Activated CD4-positive, alpha-beta T cell treated with anti-CD3 and anti-CD28 coated beads, Interleukin-2, amount 50 U/mL, for 24 hours (primary cell): ENCODE measurements at places on chromosomes 11 and 22.

GRCh38 chr11:46588915-46589314 is 4.9 kb downstream of the AMBRA1 start:
- no peak for DNase-seq

GRCh38 chr11:65412271-65413076 is 10.1 kb upstream of the NEAT1 start:
- no peak for DNase-seq

DNA sequence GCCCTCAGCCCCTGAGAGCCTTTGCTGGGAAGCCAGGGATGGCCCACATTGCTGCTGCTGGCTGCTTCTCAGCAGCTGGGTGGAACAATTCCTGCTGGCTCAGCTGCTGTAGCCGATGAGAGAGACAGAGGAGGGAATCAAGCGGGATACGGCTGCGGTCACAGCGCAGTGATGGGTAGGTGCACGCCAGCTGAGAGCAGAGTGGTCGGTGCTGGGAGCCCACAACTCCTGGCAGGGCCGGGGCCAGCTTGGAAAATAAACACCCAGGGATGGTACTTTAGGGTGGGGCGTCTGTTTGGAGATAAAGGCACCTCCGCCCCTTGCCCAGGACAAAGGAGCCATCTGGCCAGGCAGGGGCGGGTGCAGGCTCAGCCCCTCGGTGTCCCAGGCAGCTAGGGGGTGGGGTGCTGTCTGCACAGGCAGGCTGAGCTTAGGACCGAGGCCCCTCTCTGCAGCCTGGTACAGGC is 480.5 kb downstream of the MIAT start:
- no peak for DNase-seq

GRCh38 chr11:119933584-119933983 is 204.3 kb downstream of the TRIM29 start:
- no peak for DNase-seq

DNA sequence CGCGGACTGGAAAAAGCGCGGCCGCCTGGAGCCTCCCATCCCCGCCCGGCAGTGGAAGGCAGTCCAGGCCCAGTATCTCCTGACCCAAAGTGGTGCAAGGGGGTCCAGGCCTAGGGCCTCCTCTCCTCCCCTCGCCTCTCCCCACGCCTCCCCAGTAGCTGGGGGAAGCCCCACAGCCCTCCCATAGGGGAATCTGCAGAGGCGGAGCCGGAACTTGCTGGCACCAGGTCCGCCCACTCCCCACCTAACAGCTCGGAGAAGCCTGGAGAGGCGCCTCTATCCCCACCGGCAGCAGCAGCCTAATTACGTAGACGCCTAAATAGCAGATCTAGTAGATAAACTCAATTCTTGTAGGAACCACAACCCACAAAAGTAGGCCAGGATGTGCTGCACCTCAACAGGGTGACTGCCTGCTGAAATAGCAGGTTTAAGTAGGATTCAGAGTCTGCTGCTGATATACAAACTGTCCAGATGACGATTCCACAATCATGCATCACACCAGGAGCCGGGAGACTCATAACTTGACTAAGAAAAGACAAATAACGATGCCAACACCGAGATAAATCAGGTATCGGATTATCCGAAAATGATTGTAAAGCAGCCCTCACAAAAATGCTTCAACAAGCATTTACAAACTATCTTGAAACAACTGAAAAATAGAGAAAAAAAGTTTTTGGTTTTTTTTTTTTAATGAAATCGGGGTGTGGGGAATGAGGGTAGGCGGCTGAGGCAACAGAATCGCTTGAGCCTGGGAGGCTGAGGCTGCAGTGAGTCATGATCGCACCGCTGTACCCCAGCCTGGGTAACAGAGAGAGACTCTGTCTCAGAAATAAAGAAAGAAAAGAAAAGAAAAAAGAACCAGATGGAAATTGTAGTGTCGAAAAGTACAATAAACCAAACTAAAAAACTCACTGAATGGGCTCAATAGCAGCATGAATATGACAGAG is 11.4 kb upstream of the BRD1 start:
- DNase-seq: peak; percentile 55

DNA sequence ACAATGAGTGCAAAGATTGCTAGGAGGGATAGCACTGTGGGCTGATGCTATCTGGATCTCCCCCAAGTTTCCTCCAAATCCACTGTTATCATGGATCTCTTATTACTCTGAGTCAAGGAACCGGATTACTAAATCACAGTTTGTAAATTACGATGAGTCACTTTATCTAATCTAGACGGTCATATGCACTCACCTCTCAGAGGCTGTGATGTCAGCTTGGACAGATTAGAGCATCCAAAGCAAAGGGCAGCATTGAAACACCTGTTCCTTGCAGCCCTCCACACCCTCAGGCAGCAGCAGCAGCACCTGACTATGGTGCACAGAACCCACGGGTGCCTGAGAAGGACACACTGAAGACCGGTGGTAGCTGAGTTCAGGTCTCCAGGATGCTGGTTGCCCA is 14.0 kb upstream of the POU2AF1 start:
- no peak for DNase-seq

GRCh38 chr11:103877221-103877620 is 159.2 kb upstream of the DDI1 start:
- no peak for DNase-seq

DNA sequence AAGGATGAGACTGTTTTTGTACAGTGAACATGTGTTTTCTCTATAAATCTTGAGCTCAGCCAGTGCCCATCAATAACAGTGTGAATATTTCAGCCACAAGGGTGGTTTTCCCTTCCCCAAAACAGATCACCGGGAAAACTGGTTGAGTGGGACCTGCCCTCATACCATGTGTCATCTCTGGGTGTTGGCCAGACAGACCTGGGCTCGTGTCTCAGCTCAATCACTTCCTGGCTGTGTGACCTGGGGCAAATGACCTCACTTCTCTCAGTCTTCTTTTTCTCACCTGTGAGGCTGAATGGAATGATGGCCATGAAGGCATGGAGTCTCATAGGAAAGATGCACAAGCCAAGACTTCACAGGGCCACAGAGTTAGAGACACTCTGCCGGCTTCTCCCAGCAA is 74.7 kb downstream of the COMMD9 start:
- no peak for DNase-seq

DNA sequence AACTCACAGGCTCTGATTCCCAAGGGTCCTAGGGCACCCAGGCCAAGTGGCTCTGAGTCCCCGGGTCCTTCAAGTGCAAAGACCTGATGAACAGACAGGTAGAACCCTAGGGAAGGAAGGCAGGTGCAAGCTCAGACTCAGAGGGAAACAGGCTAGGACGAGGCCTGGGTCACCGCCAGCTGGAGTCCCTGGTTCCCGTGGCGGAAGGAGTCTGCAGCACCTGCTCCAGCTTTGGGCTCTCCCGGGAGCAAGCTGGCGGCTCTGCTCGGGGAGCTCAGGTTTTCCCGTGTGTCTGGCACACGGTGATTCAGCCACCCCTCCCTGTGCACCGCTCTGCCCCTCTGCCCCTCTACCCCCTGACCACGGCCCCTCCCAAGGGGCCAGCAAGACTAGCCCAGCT is 59.8 kb downstream of the WNT7B start:
- no peak for DNase-seq

GRCh38 chr11:11786234-11786633 is 55.5 kb upstream of the USP47 start:
- no peak for DNase-seq

DNA sequence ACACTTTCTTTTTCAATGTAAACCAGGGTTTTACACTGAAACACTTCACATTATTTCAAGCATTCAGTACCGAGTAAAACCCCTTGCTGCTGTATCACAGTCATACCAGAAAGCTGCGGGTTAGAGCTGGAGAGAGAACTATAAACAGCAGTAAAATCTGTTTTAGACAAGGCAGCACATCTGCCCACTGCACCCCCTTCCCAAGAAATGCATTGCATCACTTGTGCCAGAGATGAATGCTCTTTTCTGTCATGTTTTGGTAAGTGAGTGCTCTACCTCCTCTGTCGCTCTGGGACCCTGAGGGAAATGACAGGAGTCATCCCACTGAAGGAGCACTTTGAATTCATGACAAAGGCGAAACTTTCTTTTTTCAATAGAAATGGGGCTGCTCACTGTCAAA is 107.2 kb downstream of the MAML2 start:
- DNase-seq: peak; percentile 54

GRCh38 chr11:7536100-7536499 is 22.3 kb downstream of the PPFIBP2 start:
- DNase-seq: no peak

DNA sequence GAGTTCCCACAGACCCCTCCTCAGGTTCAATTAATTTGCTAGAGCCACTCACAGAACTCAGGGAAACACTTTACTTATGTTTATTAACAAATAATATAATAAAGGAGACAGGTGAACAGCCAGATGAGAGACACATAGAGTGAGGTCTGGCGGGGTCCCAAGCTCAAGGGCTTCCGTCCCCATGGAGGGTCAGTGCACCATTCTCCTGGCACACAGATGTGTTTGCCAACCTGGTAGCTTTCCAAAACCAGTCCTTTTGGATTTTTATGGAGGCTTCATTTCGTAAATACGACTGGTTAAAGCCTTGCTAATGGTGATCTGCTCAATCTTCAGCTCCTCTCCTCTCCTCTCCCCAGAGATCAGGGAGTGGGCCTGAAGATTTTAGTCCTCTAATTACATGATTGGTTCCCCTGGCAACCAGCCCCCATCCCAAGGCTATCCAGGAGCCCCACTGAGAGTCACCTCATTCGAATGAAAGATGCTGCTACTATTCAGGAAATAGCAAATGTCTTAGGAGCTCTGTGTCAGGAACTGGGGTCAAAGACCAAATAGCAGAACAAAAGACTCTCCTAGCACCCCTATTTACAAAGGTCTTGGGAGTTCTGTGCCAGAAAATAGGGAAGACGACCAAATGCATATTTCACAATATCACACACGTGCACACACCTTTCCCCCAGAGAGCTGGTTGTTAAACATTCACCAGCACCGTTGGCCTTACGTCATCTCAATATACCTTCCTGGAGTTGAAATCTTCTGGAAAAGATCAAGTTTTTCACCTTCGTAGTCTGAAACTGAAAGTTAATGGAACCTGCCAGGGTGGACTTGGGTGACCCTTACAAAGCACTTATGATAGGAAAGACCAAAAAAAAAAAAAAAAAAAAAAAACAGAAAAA is 23.8 kb upstream of the CAPRIN1 start:
- DNase-seq: no peak

- DNase-seq: no peak
Observed at GRCh38 chr11:1778141-1778911, 14.6 kb upstream of the CTSD start.

DNA sequence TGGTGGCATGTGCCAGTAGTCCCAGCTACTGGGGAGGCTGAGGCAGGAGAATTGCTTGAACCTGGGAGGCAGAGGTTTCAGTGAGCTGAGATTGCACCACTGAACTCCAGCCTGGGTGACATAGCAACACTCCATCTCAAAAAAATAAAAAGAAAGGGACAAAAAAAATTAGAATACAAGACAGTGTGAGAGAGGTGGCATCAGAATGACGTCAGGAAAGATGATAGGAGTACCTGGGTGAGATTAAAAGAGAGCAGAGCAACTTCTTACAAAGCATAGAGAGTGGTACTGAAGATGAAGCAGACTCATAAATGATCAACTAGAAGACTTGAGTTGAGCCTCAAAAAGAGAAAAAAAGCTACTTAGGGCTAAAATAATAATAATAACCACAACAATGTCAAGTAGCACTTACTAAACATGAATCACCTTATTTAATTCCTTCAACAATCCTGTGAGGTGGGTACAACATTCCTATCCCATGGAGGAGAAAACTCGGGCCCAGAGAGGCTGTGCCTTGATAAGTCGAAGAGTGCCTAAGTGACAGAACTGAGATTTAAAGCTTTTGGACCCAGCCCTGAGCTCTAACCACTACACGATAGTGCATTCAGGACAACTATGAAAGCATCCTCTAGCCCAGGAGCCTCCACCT is 5.2 kb upstream of the SLN start:
- DNase-seq: no peak

- DNase-seq: no peak
Observed at GRCh38 chr22:48084041-48084728, 1321.7 kb downstream of the TBC1D22A start.

GRCh38 chr11:112962579-112963367 is 1.6 kb downstream of the NCAM1 start:
- DNase-seq: no peak

DNA sequence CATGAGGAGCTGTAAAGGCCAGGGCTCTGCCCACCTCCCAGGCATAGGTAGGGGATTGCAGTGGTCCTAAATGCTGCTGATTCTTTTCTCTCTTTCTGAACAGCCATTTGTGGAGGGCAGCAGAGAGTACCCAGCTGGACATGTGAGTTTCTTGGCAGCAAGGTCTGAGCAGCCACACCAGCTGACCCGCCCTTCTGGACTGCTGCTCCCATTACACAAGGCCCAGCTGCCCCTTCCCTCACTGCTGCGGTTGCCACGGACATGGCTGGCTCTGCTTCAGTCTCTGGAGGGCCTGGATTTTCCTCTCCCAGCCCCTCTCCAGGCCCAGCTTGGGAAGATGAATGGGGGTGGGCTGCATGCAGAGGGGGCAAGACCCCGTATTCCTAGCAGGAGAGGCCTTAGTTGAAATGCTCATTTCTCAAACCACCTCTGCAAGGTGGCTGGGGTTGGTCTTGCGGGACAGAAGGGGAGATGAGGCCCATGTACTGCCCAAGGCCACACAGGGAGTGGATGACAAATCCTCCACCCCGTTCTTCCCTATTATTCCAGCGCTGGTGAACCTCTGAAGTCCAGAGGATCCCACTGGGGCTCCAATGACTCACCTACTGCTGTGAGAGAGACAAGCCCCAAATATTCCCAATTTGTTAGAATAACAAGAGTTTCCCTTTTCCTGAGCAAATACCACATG is 4.6 kb downstream of the LGALS12 start:
- DNase-seq: no peak

DNA sequence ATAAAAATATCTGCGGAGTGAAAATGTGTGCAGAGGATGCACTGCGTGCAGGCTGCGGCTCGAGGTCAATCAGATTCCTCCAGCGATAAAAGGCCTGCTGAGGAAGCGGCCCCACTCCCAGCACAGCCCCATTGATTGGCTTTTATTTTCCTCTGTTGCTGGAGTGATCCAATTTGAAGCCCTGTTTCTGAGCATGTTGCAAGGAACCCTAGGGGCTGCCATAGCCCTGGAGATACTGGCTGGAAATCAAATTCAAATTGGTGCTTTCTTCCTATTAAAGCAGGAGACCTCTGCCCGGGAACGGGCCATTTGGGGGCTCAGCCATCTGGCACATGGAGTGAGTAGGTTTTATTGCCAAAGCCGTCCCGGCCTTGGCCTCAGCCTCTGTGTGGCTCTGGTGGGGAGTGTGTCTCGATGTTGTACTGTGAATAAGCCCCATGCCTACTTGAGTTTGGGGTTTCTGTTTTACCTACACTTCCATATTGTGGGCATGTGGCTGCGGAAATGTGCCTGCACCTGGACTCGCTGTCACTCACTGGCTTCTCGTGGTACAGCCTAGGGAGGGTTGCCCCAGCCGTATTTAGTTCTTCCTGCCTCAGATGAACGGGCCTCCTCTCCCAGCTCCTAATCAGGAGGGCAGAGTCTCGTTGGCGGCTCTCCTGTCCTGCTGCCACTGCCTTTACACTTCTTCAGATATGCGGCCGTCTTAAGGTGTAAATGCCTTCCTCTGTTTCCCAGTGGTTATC is 25.6 kb downstream of the PARVB start:
- no peak for DNase-seq
